ENCODE measurements at places on chromosomes 6 and 20.

DNA sequence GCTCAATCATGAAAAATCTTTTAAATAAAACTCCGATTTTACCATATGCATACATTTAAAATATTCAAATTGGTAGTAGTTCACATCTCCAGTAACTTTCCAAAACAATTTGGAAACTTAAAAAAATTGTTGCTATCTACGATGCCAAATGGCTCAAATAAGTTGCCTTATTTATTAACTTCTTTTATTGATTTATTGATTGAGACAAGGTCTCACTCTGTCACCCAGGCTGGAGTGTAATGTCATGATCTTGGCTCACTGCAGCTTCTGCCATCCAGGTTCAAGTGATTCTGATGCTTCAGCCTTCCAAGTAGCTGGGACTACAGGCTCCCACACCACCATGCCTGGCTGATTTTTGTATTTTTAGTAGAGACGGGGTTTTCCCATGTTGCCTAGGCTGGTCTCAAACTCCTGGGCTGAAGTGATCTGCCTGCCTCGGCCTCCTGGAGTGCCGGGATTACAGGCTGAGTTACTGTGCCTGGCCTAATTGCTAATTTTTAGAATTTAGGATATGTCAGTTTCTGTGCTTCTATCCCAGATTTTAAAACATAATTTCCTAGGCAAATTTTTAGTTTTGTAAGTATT is 12.9 kb downstream of the NKX2-4 start:
- no peak for DNase-seq

DNA sequence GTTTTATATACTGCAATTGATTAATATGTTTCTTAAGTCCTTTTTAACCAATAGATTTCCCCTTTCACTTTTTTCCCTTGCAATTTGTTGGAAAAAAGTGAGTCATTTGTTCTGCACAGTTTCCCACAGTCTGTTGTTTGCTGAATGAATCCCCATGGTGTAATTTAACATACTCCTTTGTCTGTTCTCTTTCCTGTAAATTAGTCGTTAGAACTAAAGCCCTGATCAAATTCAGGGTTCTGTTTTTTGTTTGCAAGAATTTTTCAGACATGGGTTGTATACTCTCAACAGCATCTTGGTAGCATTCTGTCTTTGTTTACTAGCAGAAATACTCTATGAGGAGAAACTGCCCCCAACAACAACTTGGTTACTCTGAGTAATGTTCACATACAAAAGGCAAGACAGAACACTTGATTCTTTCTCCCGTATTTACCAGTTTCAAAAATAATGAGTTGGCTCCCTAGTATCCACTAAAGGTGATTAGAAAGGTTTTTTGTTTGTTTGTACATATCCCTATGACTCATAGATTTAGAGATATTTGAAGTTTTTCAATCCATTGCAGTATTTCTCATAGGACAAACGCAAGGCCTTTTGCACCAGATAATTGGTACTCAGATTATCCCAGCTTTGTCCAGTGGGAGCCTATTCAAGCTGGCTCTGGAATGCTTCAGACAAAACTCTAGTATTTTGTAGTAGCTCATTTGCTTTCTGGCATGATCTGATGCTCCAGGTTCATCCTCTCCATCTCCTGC is 16.5 kb downstream of the BLOC1S5 start:
- no peak for DNase-seq

- peak; percentile 35 for DNase-seq
Measured at GRCh38 chr20:51797357-51798025, 4.8 kb downstream of the SALL4 start.

DNA sequence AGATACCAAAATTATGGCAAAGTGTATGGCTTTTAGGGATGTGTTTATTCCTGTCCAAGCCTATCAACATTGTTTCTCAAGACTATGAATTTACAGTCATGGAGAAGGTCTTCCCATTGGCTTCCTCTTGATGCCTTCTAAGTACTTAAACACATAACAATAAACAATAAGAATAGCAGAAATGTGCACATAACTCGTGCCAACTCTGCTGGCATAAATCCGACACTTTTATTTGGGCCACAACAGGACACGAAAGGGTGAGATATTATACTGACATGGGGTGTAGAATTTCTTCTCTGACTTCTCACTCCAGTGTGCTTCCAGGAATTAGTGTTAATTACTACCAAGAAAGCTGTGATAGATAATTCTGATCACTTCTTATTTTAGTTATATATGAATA is 695.9 kb upstream of the SLC35B3 start:
- no peak for DNase-seq

DNA sequence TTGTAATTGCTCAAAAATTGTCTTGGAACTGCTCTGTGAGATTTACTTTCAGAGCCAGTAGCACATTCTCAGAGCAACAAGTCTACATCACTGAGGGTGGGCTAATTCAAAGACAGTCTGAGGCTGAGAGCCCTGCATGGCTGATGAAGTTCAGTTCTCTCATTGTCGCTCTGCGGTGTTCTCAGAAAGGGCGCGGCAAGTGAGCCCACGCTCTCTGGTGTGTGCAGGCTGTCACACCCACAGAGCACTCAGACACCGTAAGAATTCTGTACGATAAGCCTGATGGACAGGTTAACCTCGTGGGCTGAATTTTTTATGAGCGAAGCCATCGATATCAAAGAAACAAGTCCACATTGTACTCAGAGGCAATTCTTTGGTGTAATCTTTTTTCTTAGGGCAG is 557.8 kb downstream of the HACE1 start:
- DNase-seq, result no peak

- DNase-seq, result no peak
Measured at GRCh38 chr20:62466072-62466760, 9.6 kb downstream of the GATA5 start.

All from hematopoietic multipotent progenitor cell treated with erythropoietin and hydrocortisone succinate and interleukin-3 and kit ligand, for 4 days (in vitro differentiated cells).